AG09309 (cell line): ENCODE measurements at places on chromosomes 11 and 22.
A peak's percentile ranks its signal among the peaks of the same experiment; 100 is the strongest.

- peak; percentile 24 for DNase-seq
Observed at GRCh38 chr11:108069947-108070346, 51.4 kb upstream of the ACAT1 start.

DNA sequence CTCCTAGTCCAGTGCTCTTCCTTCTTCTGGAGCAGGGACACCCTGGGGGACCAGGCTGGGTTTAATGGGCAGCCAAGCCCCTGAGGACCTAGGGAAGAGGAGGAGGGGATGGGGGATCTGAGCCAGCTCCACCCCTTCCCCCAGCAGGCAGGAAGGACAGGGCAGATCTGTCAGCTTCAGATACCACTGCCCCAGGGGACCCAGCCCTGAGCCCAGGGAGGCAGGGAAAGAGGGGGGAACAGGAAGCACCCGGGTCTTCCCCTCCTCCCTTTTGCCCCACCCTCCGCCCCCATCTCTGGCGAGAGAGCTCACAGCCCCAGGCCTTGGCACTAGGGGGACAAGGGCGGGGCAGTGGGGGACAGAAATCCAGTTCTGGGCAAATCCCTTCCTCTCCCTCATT lies 11.7 kb upstream of the SOX10 start:
- DNase-seq = no peak

- DNase-seq = no peak
Observed at GRCh38 chr11:107858217-107859070, at the start of gene SLC35F2. SLC35F2 (minus strand) TSS chr11:107858787; CDS start chr11:107858767, 20 bp downstream.

GRCh38 chr11:115291325-115291724 lies 212.9 kb downstream of the CADM1 start:
- DNase-seq = no peak

DNA sequence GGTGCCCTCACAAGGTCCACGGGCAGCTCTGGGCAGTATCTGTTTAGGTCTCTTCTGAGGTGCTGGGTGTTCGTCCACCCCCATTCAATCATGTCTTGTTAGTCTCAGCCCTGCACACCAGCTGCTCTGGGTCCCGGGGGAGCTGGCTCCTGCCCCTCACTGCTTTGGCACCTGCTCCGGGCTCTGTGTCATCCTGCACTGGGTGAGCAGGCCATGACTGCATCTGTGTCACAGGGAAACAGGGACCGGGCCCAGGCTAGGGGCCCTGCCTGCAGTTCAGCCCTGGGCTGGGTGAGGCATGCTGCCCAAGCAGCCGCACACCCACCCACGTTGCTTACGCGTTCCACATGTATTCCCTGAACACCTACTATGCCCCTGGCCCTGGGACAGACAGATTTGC lies 43.9 kb downstream of the ELFN2 start:
- no peak for DNase-seq

GRCh38 chr11:65558002-65558929 lies at the start of gene LTBP3:
LTBP3 (minus strand) TSS chr11:65558359; CDS start chr11:65557959, 400 bp downstream.
- no peak for DNase-seq

- no peak for DNase-seq
Observed at GRCh38 chr22:50167689-50168489, 2.6 kb upstream of the PANX2 start.

GRCh38 chr11:369336-370018 lies at the start of gene B4GALNT4:
B4GALNT4 (plus strand) TSS chr11:369499; CDS start chr11:369804, 305 bp downstream.
- no peak for DNase-seq

DNA sequence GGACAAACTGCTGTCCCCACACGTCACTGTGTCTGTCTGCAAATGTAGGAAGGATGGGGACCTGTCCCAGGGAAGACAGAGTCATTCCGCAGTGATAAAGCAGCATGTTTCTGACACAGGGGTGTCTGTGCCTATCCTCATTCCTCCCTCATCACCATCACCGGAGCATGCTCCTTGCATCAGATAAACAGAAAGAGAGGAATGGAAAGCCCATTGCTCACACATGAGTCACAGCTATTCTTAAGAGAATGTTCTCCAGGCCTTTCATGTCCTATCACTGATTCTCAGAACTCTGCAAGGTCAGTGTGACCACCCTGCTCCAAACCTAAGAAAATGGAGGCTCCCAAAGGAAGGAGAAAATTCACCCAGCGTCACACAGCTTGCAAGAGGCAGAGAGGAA lies 38.9 kb downstream of the ZNF195 start:
- peak; percentile 64 for DNase-seq

GRCh38 chr22:35218079-35218478 lies 39.2 kb upstream of the HMGXB4 start:
- DNase-seq = no peak

GRCh38 chr11:131683666-131684065 lies 313.3 kb downstream of the NTM start:
- DNase-seq = no peak

DNA sequence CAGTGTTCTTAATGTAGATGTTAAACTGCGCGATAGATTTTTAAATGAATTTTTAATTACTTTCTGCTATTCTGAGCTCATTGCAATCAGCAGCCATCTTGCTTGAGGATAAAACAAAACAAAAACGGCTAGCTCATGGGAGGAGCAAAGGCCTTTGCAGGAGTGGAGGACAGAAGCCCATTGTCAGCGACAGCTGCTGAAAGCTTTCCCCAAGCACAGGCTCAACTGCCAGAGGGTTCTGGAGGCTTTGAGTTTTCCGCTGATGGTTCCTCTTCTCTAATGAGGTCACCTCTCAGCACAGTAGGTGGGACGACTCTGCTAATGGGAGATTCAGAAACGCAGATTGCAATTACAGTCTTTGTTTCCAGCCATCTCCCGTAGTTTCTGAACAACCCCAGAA lies 167.1 kb upstream of the TTC12 start:
- DNase-seq = no peak

- DNase-seq = no peak
Observed at GRCh38 chr11:20876738-20877137, 207.4 kb downstream of the NELL1 start.

DNA sequence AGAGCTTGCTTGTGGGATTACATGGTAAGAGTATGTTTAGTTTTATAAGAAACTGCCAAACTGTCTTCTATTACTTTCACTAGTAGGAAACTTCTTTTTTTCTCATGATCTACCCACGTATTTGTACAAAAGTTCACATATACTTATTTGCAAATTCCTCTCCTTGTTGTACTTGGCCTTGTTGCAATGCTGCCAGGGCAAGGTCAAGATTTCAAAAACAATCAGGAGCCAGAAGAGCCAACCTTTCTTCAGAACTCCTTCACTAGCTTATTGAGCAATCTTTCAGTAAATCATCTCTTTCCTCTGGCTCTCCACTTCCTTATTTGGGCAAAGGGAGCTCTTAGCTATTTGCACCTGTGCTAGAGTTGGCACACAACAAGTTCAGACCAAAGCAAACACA lies 9.7 kb downstream of the SRSF8 start:
- no peak for DNase-seq

GRCh38 chr22:44159221-44159620 lies 21.5 kb upstream of the PARVG start:
- no peak for DNase-seq

DNA sequence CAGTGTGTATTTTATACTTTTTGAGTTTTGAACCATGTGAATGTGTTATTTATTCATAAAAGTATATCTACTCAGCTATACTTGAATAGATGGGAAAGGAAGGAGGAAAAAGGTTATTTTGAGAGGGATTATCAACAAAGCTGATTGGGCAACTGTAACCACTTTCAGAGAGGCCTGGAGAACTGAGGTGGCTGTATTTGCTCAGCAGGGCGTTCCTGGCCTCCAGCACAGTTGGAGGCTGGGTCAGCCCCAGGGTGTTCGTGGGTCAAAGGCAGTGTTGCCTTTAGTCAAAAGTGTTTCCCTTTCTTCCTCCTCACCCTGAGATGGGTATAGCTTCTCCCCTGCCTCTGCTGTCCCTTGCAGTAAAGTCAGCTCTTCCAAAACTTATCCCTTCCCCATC lies 26.7 kb downstream of the ASCC2 start:
- no peak for DNase-seq

GRCh38 chr11:128575961-128576350 lies 11.4 kb downstream of the ETS1 start:
- no peak for DNase-seq

DNA sequence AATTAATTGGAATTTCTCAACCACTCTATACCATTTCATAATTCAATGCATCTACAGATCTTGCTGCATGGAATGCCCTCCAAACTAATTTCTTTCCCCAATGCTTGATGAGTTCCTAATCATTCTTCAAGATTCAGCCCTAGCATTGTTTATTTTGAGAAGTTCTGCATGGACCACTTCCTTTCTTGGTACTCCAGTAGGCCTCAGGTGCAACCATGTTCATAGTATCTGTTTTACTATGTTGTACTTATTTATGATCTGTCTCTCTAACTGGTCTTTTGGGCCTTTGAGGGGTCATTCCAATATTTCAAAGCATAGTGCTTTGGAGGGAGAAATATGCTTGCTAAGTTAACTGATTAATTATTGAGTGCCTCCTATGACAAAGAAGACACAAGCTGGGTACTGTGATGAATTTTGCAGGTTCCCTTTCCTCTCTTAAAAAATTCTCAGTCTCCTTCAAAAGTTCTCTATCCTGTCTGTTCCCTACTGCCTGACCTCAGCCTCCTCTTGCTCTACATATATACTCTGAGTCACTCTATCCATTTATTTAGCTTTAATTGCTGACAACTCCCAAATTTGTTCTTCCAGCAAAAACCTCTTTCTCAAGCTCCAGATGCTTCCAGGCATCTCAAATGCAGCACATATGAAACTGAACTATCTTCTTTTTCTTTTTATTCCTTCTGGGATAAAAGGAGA lies 9.5 kb downstream of the MRPL17 start:
- DNase-seq = no peak

DNA sequence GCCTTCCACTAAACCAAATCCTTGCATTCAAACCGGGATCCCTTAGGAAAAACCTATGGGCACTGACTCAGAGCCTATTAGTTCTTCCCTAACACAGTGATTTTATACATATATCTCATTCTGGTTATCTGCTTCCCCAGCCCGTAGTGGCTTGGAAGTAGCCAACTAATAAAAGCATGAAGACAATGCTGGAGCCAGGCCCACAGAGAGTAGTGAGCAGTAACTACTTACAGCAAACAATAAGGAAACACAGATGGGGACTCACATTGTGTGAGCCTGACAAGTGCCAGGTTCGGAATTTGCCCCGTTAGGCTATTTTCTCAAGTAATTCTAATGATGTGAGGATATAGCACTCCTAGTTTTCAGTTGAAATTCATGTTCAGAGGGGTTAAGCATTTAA lies 83.3 kb upstream of the OR5AK2 start:
- no peak for DNase-seq

DNA sequence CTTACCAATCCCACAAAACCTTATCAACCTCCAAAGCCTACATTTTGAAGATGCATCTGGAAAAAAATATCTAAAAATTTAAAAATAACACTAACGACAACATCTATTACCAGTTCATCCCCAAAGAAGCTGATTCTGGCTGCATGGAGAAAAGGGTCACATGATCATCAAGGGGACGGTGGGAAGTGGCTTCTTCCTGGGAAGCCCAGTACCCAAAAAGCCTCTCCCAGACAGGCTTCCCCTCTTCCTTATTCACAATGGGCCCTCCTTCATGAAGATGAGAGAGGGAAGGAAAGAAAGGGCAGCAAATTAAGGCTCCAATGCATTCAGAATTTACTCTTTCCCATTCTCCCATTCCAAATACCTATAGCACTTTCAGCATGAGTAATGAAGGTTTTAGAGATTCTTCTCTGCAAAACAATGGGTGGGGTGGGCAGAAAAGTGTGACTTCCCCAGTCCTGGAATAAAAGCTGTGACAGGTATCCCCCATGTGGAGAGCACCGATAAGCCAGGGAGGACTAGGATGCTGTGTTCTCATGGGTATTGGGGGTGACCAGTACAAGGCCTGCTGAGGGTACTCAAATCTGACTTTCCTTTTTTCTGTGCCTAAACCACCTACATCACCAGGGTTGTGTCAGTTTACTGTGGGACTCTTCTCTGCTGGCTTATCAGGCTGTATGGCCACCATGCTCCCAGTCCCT lies 88.2 kb downstream of the SIK3 start:
- no peak for DNase-seq

DNA sequence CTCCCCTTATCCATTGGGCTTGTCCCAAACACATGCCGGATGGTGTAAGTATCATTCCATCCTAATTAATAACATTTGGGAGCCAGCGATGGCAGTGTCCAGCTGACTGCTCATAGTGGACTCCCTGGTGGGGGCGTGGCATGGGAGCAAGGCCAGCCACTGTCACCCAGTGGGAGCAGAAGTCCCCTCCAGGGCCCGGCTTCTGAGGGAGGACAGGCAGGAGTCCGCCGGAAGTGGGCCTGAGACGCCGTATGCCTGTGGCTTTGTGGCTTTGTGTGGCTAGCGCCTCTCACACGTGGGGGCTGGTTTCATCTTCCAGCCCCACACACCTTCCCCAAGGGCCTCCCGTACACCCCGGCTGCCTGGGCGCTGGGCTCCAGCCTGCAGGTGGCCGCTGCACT lies 124.5 kb downstream of the KCNQ1 start:
- DNase-seq = peak; percentile 4

GRCh38 chr11:1459764-1460395 lies 26.7 kb downstream of the MOB2 start:
- no peak for DNase-seq

DNA sequence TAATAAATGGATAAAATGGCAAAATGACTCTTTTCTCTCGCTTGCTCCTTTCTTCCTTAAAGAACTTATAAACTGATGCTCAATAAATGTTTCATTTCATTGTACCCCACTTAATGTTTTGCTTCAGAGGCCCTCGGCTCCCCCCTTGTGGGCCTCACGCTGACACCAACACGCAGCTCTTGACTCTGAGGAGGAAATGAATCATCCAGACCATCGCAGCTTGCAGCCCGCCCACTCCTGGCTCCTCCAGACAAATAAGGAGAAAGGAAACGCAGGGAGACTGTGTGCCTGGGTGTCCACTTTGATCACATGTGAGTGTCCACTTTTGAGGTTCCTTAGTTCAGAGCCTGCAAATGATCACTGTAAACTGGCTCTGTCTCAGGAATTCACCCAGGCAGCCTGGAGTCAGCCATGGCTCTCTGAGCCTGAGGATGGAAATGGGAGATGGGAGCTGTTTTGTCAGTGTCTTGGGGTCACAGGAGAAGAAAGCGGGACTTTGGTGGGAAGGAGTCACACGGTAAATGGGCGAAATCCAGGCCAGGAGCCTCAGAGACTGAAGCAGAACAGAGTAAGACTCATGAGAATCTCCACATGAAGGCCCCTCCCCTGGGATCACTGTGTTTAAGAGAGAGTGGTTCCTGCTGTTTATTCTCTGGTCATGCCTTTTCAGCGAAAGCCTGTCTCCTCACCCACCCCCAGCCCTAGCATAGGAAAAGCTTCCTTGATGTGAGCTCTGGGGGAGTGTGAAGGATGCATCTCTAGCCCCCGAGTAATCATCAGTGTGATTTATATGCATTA lies 96.5 kb downstream of the CWC15 start:
- DNase-seq = peak; percentile 92

DNA sequence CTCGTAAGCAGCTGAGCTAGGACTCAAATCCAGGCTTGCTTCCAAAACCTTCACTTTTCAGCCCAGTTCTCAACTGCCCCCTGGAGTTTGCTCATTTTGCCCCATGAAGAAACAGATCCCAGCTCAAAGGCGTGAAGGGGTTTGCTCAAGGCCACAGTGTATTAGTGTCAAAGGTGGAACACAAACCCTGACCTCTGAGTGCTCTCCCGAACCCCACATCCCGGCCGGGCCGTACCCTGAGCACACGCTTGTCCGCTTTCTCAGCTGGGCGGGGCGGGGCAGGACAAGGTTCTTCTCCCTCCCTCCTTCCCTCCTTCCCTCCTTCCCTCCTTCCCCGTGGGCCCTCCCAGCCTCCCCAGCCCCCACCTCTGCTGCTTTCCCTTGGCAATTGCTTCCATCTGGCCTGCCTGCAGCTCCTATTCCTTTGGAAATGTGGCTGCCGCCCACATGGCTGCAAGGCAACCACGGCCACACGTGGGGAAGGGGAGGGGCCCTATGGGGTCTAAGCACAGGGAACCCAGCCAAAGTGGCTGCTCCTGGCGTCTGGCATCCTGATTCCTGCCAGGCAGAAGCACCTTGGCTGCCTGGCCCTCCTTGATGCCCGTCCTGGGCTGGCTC lies 4.1 kb downstream of the ST3GAL4 start:
- DNase-seq = peak; percentile 49
